ENCODE measurements at places on chromosomes 1 and 21. TPM values are rescaled to one million over a fixed set of nuclear protein-coding genes. Genes with fewer than 3 reads are reported as not detected.

Gene SLC6A17
- not detected for total RNA-seq

Gene ALG14
- 2.1 TPM for total RNA-seq

Gene FMN2
- total RNA-seq: not detected

Gene PEX10
- 9.6 TPM for total RNA-seq

Gene FGR
- total RNA-seq: 0.24 TPM

Gene NR5A2
- not detected for total RNA-seq

All from activated naive CD4-positive, alpha-beta T cell treated with anti-CD3 and anti-CD28 coated beads, Interleukin-2, amount 10 ng/mL, durations not matched to agents 5 hours and 36 hours (primary cell).